ENCODE measurements at places on chromosomes 2 and 18.

GRCh38 chr2:96916646-96917543, 47.0 kb upstream of the SEMA4C start:
- no peak for DNase-seq

DNA sequence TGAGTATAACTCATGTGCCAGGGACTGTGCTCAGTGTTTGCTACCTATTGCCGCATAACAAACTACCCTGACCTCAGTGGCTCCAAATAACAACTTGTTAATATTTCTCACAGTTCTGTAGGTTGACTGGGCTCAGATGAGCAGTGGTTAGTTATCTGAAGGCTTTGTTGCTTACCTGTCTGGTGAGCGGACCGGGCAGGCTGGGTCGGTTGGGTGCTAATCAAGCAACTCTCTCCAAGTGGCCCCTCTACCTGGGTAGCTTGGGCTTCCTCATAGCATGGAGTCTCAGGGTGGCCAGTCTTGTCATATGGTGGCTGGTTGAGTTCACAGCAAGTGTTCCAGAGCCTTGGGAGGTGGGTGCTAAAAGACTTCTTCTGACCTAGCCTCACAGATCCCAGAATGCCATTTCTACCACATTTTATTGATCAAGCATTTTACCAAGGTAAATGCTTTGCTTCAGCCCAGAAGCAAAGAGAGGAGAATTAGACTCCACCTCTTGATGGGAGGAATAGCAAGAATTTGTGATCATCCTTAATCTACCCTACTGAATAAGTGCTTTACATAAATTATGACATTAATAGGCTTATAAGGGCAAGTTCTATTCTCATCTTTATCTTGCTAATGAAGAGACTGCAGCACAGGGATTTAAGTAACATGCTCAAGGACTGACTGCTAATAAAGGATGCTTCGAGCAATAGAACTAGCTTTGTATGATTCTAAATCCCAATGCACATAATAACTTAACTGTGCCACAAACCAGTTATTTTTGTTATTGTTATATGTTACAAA, 16.9 kb downstream of the RAB31 start:
- no peak for DNase-seq

DNA sequence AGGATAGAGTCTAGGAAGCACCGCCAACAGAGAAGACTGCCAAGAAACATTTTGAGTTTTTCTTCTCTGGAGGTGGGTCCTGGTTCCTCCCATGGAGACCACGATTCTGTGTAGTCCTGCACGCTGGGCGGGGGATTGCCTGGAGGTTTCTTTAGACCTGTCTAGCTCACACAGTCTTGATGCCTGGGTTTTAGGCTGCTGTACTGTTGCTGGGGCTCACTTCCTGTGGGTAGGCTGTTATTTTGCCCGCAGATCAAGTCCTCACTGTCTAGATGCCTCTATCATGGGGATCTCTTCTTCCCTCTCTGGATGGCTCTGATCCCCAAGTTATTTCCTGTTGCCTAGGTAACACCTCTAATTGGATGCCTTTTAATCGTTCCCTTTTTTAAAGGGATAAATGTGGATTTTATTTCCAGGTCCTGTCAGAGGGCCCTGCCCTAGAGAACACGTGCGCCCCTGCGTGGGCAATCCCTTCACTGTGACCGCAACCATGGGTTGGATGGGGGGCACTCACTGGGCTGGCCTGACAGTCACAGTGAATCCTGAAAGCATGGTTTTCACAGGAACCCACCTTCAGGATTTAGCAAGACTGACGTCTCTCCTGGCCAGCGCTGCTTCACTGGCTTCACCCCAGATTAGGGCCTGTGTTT, 115.7 kb downstream of the MSH2 start:
- DNase-seq = no peak

- DNase-seq = peak; percentile 74
Measured at GRCh38 chr2:105804266-105804665, 59.6 kb downstream of the NCK2 start.

- no peak for DNase-seq
Measured at GRCh38 chr2:59528525-59528924, 1024.9 kb downstream of the BCL11A start.

DNA sequence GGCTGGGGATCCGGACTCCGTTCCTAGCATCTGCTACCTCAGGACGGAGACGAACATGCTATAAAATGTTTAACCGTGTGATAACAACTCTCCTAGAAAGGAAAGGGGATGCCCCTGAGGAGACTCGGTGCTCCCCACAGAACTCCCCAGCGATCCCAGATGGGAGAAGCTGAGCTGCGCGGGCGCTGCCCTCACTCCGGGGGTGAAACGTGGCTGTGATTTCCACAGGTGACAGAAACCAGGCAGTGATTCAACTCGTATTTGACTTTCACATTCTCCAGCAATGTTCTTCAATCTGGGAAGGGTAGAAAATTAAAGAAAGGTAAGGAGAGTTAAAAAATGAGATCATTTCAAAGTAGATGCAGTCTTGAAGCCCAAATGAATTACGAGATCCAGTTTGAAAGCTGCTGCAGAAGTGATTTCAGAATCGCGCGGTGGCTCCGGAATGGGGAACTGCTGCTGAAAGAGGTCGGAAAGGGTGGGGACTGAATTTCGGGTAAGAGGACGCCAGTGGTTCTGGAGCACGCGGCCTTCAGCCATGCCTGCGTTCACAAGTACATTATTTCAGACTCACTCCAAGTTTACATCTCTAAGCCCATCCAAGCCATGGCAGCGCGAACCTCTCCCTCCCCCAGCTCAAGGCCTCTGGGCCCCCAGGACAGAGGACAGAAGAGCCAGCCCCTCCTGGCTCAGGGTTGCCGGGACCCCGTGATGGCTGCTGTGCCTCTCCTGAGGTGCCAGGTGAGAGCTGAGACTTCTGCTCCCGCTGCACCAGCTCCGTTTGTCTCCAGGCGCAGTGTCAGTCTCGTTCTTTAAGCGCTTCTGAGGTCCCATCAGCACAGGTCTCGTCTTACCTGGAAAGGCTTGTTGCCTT, 39.5 kb downstream of the ADNP2 start:
- no peak for DNase-seq

- no peak for DNase-seq
Measured at GRCh38 chr18:61841706-61842105, 51.1 kb downstream of the RNF152 start.

- DNase-seq = no peak
Measured at GRCh38 chr2:138105358-138105757, 141.1 kb downstream of the HNMT start.

GRCh38 chr18:45166836-45167551, 448.3 kb upstream of the SLC14A2 start:
- no peak for DNase-seq

- DNase-seq = no peak
Measured at GRCh38 chr2:64227603-64228125, 83.4 kb upstream of the PELI1 start.

- no peak for DNase-seq
Measured at GRCh38 chr2:816278-816677, 134.4 kb upstream of the SNTG2 start.

GRCh38 chr2:30656079-30656478, 151.2 kb downstream of the CAPN13 start:
- no peak for DNase-seq

- DNase-seq = no peak
Measured at GRCh38 chr2:24840164-24840869, 47.1 kb downstream of the CENPO start.

GRCh38 chr2:181992776-181993175, 7.1 kb downstream of the PPP1R1C start:
- DNase-seq = no peak

DNA sequence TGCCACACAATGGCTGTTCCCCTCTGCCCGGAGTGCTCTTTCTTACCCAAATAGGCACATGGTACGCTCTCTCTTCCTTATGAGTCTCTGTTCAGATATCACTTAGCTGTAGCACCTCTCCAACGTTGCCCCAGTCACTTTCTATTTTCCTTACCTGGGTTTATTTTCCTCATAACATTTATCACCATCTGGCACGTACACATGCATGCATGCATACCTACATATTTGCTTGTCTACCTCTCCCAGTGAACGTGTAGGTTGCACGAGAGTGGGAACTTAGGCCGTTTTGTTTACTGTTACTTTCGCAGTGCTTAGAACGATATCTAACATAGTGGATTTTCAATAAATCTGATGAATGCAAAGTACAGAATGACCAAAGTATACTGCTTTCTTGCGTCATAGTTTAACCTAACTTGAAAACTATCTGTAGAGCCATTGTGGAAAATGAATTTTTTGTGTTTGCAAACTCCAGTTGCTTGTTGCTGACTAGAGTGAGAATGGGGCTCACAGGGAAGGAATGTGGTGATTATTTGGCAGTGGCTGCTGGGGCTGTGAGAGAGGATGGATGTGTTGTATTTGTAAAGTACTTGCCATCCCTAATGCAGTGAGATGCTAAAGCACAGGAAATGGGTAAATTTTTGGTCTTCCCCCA, 47.1 kb downstream of the ACSL3 start:
- peak; percentile 27 for DNase-seq

- DNase-seq = no peak
Measured at GRCh38 chr18:30814446-30814845, 228.1 kb downstream of the DSC3 start.

- DNase-seq = peak; percentile 74
Measured at GRCh38 chr2:12856934-12857601, 140.3 kb downstream of the TRIB2 start.

- no peak for DNase-seq
Measured at GRCh38 chr2:45259138-45259537, 249.9 kb upstream of the SIX2 start.

GRCh38 chr2:219406861-219407230, 11.3 kb upstream of the DES start:
- DNase-seq = peak; percentile 50

- DNase-seq = no peak
Measured at GRCh38 chr18:61086657-61087056, 246.6 kb upstream of the CDH20 start.

DNA sequence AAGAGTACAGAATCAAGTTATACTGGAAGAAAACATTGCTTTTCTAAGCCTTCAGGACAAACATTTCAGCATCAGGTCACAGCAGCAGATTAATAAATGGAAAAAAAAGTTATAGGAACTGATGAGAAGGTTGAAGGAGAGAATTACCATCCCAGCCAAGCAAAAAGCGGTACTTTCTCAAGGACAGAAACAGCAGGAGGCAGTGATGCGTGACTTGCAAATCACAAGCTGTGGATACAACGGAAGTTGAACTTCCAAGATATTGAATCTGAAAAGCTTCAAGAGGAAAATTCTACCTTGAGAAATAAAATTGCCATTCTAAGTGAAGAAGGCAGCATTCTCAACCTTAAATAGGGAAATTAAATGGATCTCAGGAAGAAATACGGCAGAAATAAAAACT, 18.5 kb upstream of the SERPINB12 start:
- DNase-seq = no peak

- DNase-seq = no peak
Measured at GRCh38 chr18:77161961-77162360, 29.4 kb upstream of the MBP start.

DNA sequence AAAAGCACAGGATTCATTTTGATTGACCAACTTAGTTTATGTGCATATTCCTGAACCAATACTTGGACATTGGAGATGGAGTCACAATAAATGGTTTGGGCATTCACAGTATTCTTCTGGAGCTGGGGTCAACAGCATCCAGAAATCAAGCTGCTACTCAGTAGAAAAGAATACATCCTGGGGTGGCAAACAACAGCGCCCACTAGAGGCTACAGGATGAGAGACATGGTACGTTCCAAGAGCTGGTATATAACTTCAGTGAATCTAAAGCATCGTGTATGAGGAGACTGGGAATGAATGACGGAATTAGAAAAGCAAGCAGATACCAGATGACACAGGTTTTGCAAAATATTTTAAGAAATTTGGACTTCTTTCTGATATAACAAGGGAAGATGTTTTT, 142.9 kb upstream of the FIGN start:
- DNase-seq = no peak

GRCh38 chr2:223779877-223780276, 57.5 kb downstream of the AP1S3 start:
- DNase-seq = no peak

GRCh38 chr2:160984426-160985077, 175.7 kb upstream of the TANK start:
- DNase-seq = no peak

All from astrocyte of the cerebellum (primary cell).